ENCODE measurements at places on chromosomes 7 and 10.

- DNase-seq: no peak
Observed at GRCh38 chr7:96774358-96774757, 64.7 kb upstream of the SEM1 start.

DNA sequence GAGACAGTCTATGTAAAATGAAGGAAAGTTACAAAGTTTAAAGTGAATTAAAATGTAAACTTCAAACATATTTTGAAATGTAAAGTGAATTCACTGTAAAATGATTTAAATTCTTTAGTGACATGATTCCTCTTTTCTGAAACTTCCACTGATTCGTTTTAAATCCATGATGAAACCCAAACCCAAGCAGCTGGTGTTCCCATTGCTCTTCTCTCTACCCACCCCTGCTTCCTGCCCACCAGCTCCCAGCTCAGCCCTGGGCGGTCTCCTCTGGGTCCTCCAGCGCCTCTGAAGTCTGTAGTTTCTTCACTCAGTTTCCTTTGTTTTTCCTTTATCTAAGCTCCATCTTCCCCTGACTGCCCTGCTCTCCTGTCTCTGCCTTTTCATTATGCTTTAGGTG is 175.9 kb downstream of the SNX10 start:
- DNase-seq: no peak

DNA sequence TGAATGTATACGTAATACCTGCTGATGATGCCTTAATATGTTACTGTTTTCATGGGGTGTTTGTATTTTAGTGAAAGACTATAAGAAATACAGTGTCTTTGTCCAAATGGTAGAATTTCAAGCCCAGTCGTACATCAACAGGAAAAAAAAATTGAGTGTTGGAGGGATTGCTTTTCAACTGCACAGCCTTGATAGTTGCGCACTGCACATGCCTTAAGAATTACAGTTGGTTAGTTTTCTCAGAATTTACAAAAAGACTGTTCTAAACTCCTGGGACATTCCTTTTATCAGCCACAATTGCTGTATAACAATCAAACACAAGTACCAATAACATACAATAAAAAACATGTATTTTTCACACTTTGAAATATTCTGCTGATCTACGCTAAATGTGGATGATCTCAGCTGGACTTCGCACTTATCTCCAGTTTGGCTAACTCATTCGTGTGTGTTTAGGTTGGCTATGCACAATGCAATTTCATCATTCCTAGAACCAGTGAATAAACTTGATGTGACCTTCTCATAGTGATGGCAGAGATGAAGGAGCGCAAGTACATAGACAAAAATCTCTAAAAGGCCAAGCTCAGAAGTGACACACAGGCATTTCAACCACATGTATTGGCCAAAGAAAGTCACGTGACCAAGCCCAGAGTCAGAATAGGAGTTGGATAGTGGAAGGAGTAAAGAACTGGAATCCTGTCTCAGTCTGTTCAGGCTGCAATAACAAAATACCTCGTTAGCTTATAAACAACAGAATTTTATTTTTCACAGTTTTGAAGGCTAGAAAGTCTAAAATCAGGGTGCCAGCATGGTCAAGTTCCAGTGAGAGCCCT is 152.3 kb downstream of the IPMK start:
- DNase-seq: no peak

DNA sequence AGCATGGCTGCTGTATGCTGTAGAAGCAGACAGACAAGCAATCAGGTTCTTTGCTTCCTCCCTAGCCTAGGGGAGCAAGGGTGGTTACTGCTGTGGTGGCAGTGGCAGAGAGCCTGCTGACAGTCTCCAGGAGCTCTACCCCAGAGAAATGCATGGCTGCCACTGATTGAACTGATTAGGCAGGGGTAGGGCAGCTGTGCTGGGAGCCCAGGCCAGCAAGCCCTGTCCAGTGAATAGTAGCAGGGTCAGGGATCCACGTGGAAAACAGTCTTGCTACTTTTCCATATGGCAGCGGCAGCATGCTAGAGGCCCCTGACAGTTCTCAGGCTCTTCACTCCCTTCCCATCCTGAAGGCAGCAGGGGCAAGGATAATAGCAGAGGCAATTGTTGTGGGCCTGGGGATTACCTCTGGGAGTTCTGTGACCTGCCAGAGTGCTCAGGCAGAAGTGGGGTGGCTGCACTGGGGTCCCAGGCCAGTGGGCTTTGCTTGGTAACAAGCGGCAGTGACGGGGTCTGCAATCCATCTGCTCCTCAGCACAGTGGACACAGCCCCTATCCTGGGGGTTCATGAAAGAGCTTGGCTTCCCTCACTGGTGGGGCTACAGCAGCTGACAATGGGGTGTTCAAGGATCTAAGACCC is 558.8 kb upstream of the GHITM start:
- no peak for DNase-seq

DNA sequence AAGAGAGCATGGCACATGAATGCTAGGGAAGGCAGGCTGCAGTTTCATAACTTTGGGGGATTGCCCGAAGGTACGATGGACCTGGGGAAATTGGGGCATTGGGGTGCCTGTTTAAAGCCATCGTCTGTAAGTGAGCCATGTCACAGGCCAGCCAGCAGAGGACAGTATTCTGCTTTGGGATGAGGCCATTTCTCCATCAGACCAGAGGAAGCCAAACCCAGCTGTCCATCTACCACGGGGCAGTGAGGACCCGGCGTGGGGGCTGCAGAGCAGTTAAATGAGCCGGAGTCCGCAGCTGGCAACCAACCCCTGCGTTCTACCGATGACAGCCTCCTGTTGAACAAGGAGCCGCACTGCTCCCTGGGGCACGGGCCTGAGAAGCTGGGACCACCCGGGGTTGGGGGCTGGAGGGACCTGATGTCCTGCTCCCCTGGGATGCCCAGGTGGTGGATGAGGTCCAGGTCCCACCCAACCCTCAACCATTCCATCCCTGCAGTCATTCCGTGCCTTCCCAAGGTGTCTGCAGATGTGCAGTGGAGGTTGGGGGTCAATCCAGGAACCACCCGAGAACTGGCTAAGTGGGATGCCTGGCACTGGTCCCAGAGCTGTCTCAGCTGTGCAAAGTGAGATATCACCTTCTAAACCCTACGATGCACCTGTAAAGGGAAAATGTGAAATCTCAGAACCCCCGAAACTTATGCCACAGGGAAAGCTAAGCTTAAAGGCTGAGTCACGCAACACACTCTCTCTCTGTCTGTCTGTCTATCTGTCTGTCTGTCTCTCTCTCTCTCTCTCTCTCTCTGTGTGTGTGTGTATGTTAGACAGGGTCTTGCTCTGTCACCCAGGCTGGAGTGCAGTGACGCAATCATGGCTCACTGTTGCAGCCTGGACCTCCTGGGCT is 12.1 kb upstream of the RHBDD2 start:
- DNase-seq: peak; percentile 28

DNA sequence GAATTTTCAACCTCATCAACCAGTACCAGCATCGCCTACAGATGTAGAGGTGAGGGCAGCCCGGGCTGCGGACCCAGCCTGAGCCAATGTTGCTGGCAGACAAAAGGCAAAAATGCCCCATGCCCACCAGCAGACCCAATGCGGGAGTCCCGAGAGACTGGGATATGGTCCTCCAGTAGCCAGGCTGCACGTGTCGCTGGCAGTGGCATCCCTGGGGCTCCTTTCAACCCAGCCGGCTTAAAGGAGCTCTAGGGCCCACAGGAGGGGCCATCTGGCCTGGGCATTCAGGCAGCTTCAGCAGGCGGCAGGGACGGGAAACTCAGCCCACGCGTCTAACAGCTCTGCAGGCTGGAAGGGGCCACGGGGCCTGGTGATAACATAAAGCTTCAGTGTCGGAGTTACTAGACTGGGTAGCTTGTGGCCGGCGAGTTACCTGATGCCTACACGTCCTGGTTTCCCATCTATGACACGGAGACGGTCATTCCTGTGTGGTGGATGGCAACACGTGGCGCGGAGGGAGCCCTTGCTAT is 70.7 kb downstream of the PROSER2 start:
- DNase-seq: no peak

- peak; percentile 10 for DNase-seq
Observed at GRCh38 chr10:127293640-127294039, 97.2 kb upstream of the INSYN2A start.

DNA sequence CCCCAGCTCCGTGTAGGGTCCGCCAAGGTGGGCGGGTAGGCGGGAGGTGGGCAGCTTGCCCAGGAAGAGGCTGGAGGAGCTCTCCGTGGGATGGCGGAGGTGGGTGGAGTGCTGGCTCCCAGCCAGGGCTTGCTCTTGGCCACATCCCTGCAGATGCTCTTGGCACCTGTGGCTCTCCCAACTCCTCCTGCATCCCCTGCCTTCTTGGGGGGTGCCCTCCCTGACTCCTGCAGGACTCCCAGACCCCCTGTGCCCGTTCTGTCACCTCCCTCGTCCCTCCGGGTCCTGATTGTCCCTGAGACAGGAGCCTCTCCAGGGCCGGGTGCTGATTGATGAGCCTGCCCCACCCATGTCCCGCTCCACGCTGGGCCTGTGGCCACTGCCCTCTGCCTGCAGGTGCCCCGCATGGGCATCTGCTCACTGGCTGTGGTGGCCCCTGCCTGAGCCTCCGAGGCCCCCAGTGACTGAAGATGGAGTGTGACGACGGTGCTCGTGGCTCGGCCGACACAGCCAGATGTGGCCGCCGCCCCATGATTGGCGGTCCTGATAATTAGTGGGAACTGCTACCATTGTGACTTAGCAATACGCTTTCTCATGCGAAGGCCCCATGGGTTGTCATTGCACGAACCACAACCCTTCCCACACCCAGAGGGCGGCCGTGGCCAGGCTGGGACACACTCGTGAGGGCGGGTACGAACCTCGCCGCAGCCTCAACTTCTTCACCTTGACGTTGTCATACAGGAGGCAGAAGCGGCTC is 23.6 kb downstream of the CFAP46 start:
- DNase-seq: no peak

Data from stimulated activated CD8-positive, alpha-beta memory T cell treated with anti-CD3 and anti-CD28 coated beads, Interleukin-4, amount 100 ng/mL, for 1 hour (primary cell).